GM18507 (cell line): ENCODE measurements at places on chromosomes 11 and 22.

GRCh38 chr11:23221366-23221765 lies 361.1 kb upstream of the CCDC179 start:
- DNase-seq = no peak

DNA sequence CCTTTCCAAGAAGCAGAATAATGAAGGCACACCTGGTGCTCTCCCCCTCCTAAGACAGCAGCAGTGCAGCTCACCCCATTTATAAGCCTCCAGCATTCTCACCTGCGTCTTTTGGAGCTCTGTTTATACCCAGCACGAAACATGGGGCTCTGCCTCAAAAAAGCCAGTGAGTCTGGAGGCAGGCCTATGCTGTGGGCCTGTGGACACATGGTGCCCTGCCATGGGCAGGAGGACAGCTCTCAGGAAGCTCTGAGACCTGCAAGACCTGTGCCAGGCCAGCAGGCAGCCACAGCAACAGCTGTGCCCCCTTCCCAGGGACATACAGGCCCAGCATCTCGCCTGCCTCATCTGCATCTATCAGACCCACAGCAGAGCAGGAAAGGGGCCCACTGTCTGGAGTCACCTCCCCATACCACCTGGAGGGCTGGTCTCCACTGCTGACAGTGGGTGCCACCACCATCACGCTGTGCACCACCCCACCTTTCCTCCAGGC lies 64.2 kb downstream of the DGCR2 start:
- DNase-seq = no peak

DNA sequence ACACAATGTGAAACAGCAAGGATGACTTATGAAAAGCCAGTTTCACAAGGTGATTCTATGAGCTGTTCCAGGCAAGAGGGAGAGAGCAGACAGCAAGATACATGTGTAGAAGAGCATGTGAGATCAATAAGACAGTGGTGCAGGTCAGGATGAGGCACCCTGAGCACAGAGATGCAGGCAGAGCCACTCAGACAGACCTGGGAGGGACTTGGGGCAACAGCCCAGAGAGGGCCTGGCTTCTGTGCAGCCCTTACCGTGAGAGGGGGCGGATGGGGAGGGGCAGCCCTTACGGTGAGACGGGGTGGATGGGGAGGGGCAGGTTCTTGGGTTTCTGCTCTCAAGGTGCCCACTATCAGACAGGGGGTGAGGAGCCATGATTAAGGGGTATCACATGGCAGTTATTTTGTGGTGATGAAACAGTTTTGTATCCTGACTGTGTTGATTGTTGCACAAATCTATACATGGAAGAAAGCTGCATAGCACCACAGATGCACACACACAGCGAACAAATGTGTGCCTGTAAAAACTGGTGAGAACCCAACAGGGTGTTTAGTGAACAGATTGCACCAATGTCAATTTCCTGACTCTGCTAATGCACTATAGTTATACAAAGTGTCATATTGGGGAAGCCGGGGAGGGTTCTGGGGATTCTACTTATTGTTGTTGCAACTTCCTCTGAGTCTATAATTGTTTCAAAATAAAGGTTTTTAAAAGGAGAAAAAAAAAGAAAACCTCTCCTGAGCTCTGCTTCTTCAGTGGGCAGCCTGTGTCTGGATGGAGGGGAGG lies 5.2 kb upstream of the C22orf42 start:
- DNase-seq = no peak

GRCh38 chr11:57639321-57640067 lies 10.2 kb downstream of the YPEL4 start:
- DNase-seq = no peak

DNA sequence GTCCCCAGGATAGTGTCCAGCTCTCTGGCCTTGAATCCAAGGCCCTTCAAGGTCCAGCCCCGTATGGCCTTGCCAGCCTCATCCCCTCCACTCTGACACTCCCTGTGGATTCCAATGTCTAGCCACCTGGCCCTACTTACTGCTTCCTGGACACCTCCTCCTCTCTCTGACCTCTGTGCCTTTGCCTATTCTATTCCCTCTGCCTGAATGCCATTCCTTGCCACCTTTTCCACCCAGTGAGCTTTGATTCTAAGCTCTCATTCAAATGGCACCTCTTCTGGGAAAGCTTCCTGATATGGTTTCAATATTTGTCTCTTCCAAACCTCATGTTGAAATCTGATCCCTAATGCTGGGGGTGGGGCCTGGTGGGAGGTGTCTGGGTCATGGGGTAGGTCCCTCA lies 31.9 kb upstream of the TTLL12 start:
- DNase-seq = no peak

GRCh38 chr11:9726321-9727022 lies 62.6 kb downstream of the SWAP70 start:
- DNase-seq = no peak

DNA sequence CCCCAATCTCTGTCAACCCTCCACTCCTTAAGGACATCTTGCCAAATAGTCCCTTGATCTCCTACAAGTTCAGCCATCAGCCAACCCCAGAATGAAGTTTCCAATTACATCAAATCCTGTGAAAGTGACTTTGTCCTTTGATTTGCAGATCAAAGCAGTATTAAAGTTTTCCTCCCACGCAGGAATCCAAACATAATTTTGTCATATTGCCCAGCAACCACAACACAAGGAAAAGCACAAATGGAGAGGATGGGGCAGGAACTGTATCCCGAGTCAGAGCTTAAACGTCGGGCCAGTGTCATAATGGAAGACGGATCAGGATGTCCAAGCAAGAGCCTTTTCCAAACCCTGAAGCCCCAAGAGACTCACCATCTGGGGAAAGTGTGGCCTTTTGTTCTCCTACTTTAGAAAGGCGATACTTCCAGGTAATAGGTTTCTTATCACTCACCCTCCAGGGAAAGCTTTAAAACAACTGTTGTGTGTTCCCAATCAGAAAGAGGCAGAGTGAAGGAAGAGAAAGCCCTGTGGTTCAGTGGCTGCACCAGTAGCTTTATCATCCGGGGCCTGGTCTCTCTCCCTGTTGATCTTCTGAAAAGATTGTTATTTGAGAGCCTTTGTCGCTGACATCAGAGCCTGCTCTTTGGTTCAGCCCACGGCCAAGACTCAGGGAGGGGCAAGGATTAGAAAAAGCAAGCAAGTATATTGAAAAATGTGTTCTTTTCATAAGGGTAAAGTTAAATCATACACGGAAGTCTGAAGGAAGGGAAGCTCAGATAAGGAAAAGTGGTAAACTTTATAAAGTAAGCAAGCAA lies 41.7 kb downstream of the EXPH5 start:
- DNase-seq = no peak
